ENCODE measurements at places on chromosomes 4 and X.

DNA sequence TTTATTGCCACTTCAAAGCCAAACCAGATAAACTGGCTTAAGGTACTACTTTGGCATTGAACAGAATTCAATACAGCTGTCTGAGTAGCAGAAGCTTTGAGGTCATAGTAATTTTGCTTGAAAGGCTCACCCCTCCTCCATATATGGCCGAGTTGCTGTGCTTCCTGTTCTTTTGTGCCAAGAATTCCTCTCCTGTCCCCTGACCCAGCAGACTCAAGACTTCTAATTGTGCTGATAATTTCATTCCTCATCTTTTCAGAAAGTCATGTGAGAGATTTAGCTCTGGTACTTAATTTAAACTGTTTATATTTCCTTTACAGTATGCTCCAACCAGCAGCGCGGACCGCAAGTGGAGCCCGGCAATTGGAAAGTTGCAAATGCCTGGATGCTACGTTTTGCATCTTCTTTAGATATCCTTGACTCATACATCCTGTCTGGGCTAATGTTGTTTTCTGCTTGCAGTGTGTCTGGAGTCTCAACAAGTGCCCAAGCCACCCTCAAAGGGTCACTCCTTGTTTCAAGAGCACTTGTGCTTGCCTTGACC lies 373.4 kb downstream of the PDGFC start:
- DNase-seq, result no peak

DNA sequence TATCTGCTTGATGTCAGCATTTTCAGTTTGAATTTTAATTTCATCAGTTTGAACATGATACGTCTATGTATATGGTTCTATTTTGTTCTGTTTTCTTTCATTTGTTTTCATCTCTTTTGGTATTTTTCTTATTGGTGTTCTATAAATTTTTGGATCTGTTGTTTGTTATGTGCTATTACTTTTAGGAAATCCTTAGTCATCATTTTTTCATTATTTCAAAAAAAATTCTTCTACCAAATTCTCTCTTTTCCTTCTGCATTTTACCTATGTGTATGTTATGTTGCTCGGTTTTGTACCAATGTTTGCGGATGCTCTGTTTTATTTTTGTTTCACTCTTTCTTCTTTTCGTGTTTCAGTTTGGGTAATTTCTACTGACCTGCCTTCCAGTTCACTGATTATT lies 32.8 kb downstream of the NPY2R start:
- no peak for DNase-seq

GRCh38 chrX:135484641-135485289 lies 35.7 kb upstream of the INTS6L start:
- DNase-seq, result no peak

DNA sequence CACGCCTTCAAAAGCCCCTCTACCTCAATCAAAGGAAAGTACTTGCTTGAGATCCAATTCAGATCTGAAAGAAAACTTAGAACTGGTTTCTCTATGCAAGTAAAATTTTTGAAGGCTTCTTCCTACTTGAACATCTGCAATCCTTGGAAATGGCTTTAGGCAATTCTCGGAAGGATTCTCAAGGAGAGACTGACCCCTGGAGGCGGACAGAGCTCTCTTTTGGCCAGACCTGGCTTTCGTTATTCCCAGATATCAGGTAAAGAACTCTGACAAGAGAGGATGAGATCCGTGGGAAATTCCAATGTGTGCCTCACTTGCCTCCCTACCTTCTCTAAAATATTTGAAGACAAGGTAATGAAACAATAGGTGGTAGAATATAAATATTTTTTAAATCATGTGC lies 670.3 kb upstream of the FAM241A start:
- no peak for DNase-seq

- no peak for DNase-seq
These were observed 28.6 kb downstream of the IDS start for GRCh38 chrX:149476513-149476912.

DNA sequence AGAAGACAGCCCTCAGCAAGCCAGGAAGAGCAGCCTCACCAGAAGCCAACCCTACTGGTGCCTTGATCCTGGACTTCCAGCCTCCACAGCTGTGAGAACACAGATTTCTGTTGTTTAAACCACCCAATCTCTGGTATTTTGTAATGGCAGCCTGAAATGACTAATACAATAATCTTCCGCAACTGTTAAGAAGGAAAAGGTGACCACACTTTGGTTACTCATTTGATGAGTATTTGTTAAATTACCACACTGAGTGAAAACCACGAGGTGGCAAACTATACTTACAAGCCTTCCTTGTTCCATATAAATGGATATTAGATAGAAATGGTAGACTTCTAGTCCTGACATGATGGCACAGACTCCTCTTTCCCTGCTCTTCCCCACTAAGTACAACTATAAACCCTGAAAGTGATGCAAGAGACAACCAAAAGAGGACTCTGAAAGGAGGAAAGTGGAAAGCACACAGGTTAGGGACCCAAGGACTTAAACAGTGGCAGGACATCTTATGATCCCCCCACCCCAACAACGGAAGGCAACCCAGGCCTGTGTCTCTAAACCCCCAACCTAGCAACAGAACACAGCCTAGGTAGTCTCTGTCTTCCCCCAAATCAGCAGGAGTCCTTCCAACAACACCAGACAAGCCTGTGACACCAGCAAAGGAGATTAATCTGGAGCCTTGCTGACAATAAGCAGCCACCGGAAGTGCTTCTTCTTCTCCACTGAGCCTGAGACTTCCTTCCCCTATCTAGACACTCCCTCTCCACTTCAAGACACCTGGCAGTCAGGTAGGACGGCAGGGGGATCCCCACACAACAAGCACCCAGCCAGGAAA lies 12.3 kb downstream of the ZNF182 start:
- no peak for DNase-seq

GRCh38 chr4:94813221-94813620 lies 55.5 kb downstream of the BMPR1B start:
- no peak for DNase-seq

DNA sequence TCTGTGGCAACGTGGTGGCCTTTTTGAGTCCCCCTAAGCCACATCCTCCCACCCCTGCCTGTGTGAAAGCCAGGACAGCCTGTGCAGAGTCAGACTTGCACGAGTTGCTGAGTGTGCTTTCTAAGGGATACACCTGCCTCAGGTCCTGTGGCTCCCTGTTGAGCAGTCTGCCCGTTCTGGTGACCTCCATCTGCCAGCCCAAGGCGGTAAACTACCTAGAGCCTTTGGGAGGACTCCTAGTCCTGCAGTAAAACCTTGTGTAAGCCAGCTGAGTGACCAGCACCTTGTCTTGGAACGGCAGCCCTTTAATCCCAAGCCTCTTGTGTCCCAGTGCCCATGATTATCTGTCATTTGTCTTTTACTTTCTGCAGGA lies 69.3 kb downstream of the NBDY start:
- no peak for DNase-seq

DNA sequence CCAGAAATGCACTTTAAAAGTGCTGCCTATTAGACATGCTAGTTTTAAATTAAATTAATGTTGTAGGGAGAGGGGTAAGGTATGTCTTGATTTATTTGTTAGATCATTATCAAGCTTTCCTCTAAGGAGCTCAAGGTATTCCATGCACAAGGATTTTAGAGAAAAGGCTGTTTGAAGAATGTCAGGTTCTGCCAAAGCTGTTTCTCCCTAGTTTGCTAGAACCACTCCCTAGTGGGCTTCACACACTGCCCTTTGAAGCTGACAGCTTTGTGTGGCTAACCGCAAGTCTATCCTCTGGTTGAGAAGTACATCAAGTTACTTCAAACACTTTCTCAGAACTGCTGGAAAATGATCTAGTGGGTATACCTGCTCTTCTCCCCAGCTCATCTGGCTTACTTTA lies 32.3 kb downstream of the RASL11B start:
- no peak for DNase-seq

Measured in MG63 (cell line).